ENCODE measurements at places on chromosomes 1 and 21.
A peak's percentile ranks its signal among the peaks of the same experiment; 100 is the strongest.

DNA sequence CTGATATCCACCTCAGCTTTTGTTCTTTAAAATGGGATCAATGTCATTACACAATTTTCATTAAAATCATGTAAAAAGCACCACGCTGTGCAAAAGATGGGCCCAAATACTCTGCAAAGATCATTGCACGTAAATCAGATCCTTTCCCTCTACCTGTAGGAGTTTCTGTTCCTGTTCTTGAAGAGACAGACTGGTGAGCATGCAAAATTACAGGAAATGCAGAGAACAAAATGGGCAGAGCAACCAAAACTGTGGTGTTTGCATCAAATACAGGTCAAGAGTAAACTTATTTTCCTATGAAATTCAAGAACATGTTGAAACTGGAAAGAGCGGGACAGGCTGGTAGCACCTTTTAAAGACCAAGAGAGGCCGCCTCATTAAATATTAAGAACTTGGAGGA lies 294.9 kb upstream of the ADGRL2 start:
- DNase-seq, result no peak

GRCh38 chr1:27257155-27257554 lies 22.7 kb downstream of the WDTC1 start:
- DNase-seq, result no peak

GRCh38 chr1:86207323-86207722 lies 50.8 kb upstream of the COL24A1 start:
- peak; percentile 97 for DNase-seq

- DNase-seq, result peak; percentile 83
These were observed at the start of gene JAK1 for GRCh38 chr1:64966158-64966971. TSS of gene JAK1 (minus strand) at chr1:64966549. CDS start at chr1:64886264, 80,285 bp downstream.

DNA sequence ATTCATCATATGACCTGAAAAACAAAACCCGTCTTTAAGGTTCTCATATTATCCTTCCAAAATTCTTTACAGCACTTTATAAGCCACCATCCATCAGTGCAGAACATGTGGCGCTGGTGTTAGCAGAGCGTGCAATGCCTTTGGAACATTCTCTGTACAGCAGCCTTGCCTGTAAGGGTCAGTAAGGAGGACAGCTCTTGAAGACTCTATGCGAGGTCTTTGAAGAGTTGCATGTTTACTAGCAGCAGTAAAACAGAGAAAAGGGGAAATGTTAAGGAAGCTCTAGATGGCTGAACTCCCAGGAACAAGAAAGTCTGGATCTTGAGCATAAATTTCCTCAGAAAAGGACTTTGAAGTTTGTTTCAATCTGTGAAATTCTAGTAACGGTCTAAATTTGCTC lies 365.6 kb downstream of the DUSP10 start:
- DNase-seq, result no peak

GRCh38 chr1:48679859-48680258 lies 96.8 kb downstream of the BEND5 start:
- no peak for DNase-seq

- no peak for DNase-seq
These were observed 17.4 kb upstream of the GPR137B start for GRCh38 chr1:236124965-236125364.

GRCh38 chr1:201325678-201326060 lies 42.4 kb downstream of the PKP1 start:
- DNase-seq, result no peak

GRCh38 chr1:181033799-181034451 lies at the start of gene MR1:
TSS of gene MR1 (plus strand) at chr1:181033983. CDS start at chr1:181034008, 25 bp downstream.
- DNase-seq, result peak; percentile 80

DNA sequence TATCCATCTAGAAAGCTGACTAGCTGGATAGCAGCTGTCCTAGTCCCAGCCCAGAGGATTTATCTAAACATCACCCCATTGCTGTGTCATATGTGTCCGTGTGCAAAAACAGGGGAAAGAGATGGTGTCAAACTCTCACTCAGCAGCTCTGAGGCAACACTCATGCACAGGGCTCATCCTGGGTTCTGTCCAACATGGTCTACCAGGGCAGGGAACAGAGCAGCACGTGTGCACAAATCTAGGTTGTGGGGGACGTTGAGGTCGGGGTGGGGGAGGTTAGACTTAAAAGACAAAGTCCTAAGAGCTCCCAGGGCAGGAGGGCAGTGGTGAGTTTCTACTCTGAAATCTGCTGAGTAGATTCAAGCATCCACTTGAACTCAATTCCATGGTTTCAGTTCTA lies 16.2 kb downstream of the PI4KB start:
- no peak for DNase-seq

- DNase-seq, result peak; percentile 88
These were observed 56.8 kb downstream of the ZBTB17 start for GRCh38 chr1:15918962-15919715.

DNA sequence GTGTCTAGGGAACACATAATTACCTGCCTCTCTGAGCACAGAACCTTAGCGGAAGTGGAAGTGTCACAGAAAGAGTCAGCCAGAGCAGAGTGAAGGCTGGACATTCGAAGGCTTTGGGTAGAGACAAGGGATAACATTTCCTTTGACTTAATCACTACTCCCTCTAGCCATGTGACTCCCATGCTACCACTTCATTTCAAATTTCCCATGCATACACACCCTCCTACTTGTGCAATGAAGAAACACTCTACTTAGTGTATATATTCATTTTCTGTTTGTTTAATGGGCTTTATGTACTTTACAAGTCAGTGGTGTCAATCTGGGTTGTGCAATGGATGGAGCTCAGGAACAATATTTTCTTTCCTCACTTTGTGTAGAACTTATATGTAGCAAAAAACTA lies 6.9 kb downstream of the ANKRD35 start:
- no peak for DNase-seq

- no peak for DNase-seq
These were observed 35.1 kb downstream of the PROX1 start for GRCh38 chr1:214022810-214023425.

DNA sequence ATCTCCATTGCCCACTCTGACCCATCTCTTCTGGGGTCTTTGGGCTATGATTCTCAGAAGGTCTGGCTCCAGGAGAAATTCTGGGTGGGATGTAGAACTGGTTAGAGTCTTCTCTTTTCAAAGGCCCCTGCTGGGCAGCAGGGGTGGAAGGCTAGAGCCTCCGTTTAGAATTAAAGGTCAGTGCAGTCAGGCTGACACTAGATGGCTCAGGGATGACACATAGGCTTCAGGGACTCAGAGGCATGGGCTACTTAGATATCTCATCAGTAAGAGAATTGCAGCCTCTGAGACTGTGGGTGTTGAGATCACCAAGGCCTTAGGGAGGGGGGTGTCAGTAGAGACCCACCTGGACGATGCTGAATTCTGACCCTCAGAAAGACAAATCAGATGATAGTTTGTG lies 12.6 kb upstream of the PPM1J start:
- DNase-seq, result no peak

DNA sequence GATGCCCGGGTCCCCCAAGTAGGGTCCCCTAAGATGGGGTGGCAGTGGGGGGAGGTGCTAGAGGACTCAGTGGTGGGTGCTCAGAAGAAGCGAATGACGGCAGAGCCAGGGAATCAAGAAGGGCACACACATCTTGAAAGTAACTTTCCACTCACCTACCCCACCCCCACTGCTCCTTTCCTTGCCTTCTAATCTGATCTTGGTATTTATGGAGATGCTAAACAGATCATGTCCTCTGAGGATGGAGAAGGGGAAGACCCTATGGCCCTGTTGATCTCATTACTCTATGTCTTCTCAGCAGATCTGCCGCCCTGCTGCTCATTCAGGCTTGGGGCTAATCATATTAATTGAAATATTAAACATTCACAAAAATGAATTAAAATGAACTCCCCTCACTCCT lies 2.1 kb upstream of the CELF3 start:
- DNase-seq, result no peak

GRCh38 chr21:21559285-21560045 lies 561.3 kb downstream of the NCAM2 start:
- DNase-seq, result no peak

DNA sequence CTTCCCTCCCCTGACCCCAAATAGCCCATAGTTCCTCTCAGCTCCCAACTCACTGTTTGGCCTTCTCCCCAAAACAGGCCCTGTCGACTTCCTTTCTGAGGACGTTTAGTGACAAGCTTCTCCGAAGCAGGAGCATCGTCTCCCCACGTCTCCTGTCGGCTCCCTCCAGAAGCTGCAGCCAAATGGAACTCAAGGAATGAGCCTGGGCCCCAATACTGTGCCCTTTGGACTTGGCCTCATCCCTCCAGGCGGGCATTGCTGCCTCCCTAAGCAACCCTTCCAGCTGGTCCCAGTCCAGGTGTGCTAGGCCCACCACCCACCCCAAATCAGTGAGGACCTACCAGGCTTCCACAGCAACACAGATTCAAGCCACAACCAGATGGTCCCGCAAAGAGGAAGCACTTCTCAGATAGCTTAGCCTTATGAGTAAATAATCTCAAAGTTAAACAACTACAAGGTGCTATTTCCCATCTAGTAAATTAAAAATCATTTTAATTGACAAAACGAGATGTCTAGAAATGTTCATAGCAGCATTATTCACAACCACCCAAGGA lies 33.0 kb downstream of the ACOT7 start:
- no peak for DNase-seq

DNA sequence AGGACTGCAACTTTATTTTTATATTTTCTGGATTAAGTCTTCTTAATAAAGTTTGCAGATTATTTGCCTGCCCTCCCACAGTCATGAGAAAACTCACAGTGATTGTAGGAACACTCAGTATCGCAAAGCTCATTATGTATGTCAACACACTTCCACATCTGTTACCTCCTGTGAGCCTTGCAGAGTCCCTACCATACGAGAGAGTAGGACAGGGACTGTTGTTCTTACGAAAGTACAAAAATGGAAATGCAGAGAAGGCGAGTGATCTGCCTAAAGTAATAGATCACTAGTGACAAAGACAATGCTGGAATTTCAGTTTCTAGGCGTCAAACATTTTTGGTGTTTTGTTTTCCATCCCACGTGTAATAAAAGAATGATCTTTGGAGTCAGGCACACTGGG lies 131.7 kb downstream of the SYT2 start:
- DNase-seq, result peak; percentile 60

- DNase-seq, result no peak
These were observed 144.0 kb upstream of the NRIP1 start for GRCh38 chr21:15208786-15209185.

GRCh38 chr1:183129921-183130690 lies 56.0 kb upstream of the LAMC2 start:
- DNase-seq, result no peak

- DNase-seq, result no peak
These were observed 26.6 kb downstream of the POFUT2 start for GRCh38 chr21:45261093-45261492.

DNA sequence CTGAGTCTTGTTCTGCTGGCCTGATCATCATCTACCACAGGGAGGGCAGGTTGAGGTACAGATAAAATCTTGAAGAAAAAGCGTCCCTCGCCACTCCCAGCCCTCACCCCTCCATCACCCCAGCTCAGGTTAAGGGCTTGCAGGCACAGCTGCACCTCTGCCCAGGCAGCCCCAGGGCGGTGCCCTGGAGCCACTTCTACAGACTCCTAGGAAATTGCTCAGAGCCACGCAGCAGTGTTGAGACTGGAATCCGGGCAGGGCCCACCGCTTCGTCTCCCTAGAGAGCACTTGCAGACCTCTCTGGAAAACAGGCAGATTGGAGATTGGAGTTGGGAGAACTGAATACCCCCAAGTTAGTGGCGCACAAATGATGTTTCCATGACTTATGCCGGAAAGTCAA lies 35.3 kb downstream of the VN1R5 start:
- DNase-seq, result no peak

DNA sequence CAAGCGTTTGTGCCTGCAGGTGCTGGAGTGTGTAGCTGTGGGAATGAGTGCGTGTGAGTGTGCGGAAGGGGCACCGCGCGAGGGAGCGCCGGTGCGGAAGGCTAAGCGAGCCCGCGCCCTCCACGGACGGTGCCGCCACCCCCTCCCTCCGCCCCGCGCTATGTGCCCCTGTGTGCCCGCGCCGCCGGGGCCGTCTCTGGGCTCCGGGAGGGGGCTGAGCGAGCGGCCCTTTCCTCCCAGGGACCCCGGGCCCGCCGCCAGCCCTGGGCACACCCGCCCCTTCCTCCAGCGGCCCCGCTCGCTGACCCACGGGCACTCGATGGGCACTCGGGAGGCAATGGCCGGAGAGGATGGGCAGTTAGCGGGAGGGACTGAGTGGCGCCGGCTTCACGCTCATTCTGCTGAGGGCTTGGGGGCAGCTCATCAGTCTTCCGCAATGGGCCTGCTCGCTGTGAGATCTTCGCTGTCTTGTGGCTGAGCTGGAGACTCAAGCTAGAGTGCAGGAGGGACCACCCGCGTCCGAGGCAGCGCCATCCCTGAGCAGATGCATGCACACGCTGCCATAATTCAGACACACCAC lies 8.6 kb upstream of the ADGRB2 start:
- DNase-seq, result no peak

DNA sequence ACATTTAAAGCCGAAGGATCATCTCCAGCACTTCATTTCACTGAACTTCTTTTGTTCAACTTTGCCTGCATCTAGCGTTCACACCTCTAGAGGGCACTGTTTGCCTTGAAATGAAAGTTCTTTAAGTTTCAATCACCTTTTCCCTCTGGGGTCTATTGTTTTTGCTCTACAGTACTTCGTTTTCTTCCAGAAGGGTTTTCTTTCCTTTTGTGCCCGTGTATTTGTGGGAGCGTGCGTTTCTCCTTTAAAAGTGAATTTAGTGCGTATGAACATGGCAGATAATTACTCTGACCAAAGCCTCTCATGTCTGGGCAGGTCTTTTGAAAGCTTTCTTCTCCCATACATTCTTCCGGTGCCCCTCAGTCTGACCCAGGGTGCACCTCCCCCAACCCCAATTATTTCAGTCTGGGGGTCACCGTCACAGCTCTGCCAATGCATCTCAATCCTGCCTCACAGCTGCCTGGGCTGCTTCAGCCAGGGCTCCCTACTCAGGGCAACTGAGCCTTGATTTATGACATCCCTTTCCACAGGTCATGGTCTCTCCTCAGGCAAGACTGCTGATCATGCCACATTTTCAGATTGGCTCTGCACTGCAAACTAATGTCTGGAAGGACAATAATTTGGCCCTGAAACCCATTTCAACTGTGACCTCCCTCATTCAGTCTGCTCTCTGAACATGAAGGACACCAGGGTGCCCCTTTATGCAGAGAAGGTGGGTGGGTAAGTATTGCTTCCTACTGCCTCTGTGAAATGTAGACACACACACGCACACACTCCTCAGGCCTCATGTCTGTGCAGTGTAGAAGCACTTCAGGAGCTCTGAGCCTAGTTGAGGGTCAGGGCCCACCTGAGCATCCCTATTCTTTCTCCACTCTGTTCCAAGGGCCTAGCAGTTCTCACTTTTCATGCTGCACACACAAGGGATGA lies 88.6 kb downstream of the NUF2 start:
- DNase-seq, result peak; percentile 62

DNA sequence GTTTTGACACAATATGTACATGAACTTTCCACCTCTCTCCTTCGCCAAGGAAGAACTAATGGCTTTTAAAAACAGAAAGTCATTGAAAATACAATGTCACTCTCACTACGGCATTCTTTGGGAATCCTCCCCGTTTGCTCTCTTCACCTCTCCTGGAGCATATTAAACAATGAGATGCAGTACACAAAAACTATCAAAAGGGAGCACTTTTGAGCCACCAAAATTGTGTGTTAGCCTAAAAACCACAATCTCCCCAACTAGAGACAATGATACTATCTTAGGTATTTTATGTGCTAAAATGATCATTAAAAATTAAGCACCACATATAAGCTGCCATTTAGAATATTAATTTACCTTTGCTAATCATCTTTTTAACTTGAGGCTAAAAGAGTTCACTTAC lies 425.5 kb downstream of the KCTD3 start:
- DNase-seq, result peak; percentile 54

Data from fibroblast of upper back skin (primary cell).